ENCODE measurements at places on chromosomes 13 and 19.

DNA sequence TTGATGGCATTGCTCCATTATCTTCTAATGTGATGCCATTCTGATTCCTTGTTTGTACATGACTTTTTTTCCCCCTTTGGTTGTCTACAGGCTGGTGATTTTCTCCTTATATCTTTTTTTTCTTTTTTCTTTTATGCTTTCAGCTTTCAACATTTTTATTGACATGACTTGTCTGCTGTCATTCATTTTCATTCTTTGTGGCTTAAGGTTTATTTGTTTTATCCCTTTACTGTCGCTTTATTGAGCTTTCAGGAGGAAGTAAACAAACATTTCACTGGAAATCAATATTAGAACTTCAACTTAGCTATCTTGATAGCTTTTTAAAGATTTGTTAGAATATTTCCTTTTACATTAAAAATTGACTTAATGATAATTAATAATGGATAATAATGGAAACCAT, 9.7 kb downstream of the ITM2B start:
- no peak for DNase-seq

DNA sequence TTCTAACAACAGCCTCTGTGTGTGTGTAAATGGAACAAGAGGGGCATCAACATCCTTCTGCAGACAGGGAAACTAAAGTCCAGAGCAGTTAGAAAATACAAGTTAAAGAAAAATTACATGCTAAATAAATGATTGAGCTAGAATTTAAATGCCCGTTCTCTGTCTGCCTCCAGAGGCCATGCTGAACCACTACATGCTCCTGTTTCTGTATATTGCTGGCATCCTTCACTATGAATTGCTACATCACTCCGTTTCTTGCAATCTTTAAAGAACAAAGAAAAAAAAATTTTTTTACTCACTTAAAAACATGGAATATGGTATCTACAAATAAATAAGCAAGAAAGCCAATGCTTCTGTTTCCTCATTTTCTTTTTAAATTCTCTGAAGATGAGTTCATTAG, 47.9 kb downstream of the DCT start:
- DNase-seq: no peak

DNA sequence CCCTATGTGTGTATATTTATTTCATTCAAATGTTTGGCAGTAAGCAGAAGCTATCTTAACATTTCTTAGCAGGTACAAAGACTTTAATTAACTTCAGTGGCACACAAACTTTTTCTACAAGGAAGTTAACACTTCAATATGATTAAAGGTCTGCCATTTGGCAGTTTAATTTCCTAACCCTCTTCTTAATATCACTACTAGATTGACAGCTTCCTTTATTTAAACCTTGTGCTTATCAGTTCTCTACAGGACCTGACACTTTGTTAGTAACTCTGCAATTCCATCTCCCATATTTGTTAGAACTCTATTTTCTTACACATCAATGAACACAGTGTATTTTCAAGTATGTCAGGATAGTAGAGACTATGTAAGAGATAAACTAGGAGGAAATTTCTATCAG, 152.4 kb upstream of the ATXN8OS start:
- no peak for DNase-seq

DNA sequence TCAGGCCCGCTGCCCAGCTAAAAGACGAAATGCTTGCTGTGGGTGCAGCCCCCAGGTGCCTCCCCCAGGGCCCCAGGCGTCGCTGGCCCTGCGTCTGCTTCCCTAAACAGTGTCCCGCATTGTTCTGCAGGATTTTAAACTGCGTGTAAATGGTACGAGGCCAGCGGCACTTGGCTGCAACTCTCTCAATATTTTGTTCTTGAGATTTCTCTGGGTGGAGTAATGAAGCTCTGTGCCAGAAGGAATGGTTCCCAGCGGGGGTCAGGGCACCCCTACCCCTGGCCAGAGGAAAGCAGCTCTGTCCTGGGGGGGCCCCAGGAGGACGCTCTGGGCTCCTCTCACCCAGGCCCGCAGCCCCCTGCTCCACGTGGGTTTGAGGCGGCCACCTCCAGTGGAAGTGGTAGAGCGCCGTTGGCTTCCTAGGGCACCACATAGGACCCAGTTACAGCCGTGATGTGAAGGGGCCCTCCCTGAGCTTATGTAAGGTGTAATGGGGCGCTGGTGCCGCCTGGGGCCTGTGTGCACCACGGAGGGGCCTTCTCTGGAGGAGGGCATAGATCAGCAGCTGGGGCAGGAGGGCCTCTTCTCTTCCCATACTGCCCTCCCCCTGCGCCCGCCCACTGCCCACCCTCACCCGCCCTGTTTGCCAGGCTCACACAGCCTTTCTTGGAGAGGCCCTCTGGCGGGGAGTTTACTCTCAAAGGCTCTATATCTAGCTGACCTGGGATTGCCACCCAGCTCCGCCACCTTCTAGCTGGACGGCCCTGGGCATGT, 19.8 kb downstream of the PAK4 start:
- no peak for DNase-seq

GRCh38 chr13:110266983-110267382, 40.0 kb downstream of the COL4A1 start:
- no peak for DNase-seq

- DNase-seq: no peak
Observed at GRCh38 chr19:51368366-51369282, at the start of gene CLDND2. CLDND2 (minus strand) TSS chr19:51369003; CDS start chr19:51368577, 426 bp downstream.

- no peak for DNase-seq
Observed at GRCh38 chr13:102881819-102882686, 36.2 kb downstream of the ERCC5 start.

- no peak for DNase-seq
Observed at GRCh38 chr13:28355822-28356371, 139.0 kb downstream of the FLT1 start.

GRCh38 chr19:34837262-34837661, 64.2 kb upstream of the ZNF599 start:
- no peak for DNase-seq

Measured in NCI-H2081 treated with DMSO at 0.1 percent for 48 hours (cell line).